Brain (organoid and tissue), 16 donors: ENCODE measurements at places on chromosomes 4 and X. TPM values are rescaled to one million over a fixed set of nuclear protein-coding genes. Genes with fewer than 3 reads are reported as not detected.

- peak; percentile 26 for DNase-seq
Observed at GRCh38 chrX:3345281-3346191, 916 bp downstream of the MXRA5 start.

- no peak for DNase-seq
Observed at GRCh38 chrX:49934148-49934547, 11.8 kb downstream of the CLCN5 start.

GRCh38 chr4:91454111-91454510 lies 849.7 kb upstream of the GRID2 start:
- DNase-seq, result no peak

DNA sequence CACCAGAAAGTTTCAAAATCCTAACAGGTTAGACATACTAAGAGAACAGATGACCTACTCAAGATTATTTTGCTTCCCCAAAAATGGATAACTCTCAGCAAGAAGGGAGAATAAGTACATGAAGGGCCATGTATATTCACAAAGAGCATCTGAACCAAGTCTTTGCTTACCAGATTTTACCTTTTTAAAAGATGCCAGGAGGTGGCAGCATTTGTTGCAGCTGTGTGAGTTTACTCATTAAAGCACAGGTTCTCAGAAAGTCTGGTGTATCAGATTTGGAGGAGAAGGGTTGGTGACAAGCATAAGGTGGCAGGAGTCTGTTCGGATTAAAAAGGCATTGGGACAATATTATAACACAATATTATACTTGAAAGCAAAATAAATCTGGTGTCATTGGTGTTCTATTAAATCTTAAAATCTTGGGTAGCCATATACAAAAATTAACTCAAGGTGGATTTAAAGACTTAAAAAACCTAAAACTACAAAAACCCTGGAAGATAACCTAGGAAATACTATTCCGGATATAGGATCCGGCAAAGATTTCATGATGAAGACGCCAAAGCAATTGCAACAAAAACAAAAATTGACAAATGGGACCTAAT lies 51.3 kb upstream of the NFKB1 start:
- DNase-seq, result peak; percentile 89

GRCh38 chr4:15197005-15197404 lies 194.7 kb downstream of the CPEB2 start:
- peak; percentile 49 for DNase-seq

GRCh38 chr4:160233141-160233540 lies 1130.3 kb downstream of the RAPGEF2 start:
- DNase-seq, result no peak

DNA sequence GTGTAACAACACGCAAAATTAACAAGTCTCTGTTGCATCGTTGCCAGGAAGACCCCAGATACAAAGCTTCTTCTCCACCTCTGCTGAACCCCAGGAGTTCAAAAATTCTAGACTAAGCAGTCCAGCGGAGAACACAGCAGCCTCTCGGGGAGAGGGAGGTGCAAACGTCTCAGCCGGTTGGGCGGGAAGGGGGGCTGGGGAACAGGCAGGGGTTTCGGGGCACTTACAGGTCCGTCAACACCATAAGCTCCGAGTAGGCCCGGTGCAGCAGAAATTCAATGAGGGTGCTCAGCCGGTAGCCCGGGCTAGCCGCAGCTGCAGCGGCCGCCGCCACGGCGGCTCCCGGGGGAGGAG lies 394 bp downstream of the MED14 start:
- DNase-seq, result peak; percentile 52

DNA sequence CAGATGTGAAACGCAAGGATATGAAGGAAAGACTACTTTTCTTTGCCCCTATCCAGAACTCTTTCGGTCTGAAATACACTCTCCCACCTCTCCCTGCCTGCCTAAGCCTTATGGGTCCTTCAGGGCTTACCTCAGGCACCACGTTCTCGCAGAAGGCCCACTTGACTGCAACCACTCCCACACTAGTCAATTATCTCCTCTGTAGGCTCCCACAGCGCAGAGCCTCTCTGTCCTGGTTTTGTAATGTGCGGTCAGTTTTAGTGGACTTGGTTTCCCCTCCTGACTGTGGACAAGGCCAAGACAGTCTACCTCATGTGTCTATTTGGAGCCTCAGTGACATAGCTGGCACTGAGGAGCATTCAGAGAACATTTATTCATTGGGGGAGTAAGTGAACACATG lies 11.1 kb downstream of the CNGA2 start:
- DNase-seq, result no peak

DNA sequence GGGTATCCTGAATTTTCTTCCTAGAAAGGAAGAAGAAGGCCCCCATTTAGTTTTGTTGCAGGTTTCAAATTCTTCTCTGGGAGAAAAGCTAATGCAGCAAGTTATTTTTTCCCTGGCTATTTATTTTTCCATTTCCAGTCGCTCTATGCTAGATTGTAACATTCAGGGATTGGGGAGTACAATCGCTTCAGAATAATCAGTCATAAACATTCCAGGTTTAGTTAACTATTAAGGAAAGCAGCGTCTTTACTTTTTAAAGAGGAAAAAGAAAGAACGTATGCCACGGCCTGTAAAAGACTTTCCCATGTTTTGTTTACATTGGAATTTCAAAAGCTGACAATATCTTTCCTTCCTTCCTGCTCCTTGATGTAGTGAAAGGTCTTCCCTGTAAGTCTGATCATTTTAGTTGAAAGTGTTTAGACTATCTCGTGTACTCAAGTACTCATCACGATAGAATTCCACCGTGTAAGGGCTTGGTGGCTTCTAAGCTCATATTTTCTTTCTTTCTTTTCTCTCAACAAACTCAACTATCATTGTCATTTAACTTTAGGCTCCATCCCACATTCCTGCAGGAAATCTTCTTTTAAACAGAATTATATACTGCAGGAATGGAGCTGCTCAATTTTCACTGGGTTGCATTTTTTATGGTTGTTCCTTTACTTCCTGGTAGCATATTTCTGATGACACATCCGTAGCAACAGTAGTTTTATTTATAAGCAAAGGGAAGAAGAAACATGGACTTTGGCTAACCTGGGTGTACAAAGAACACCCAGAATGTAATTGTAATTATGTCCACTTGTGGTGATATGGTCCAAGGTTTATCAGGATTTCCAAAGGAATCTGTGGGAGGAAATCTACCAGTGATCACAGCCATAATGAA lies 213.1 kb upstream of the FAT1 start:
- no peak for DNase-seq

DNA sequence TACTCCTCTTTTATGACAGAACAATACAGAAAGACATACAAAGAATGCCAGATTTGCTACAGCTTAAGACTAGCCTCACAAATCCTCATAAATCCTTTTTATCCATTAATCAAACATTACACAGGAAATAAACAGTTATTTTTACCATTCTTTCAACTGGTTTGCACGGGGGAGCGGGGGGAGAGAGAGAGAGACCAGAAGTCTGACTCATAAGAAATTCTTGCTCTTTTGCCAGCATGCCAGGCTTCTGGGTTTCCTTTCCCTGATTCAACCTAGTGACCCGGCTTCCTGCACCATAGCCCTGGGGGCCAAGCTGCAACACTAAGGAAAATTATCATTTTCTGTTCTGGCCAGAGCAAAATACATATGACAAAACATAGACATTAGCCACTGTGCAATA lies 6.8 kb upstream of the RRAGB start:
- no peak for DNase-seq

GRCh38 chrX:72100824-72101351 lies 30.8 kb downstream of the RTL5 start:
- DNase-seq, result no peak

DNA sequence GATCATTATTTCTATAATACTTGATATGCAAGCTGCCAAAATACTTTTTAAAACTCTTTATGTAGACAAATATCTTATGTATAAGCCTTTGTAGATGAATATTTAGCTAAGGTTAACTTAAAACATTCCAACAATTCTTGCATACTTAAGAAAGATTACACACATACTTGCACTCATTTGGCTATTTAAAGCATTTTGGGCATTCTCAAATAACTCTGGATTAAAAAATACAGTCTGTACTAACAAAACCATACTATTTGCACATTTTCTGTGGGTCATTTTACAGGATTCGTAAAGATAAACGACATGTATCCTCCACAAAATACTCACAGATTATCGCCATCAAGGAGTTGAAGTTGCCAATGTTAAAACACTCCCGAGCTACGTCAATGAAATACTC lies 26.5 kb downstream of the RASGEF1B start:
- DNase-seq, result no peak

Gene GABRE
- 0.22 TPM for polyA plus RNA-seq

Gene F8A3
- polyA plus RNA-seq, result 7.9 TPM

Gene ACTRT1
- not detected for polyA plus RNA-seq

Gene ZDHHC15
- polyA plus RNA-seq, result 3.3 TPM

Gene ATP10D
- 3.0 TPM for polyA plus RNA-seq

Gene GAGE2A
- not detected for polyA plus RNA-seq
